ENCODE measurements at places on chromosomes 13 and 19. TPM values are rescaled to one million over a fixed set of nuclear protein-coding genes. Genes with fewer than 3 reads are reported as not detected.

Gene CEBPA
- polyA plus RNA-seq = 43.5 TPM

Gene SHISA7
- polyA plus RNA-seq = not detected

GRCh38 chr13:113086991-113087922 is 18.3 kb upstream of the F7 start:
- H3K36me3 ChIP-seq = no peaks in the 10 kb centered on the region
- H3K4me1 ChIP-seq = no peaks in the 10 kb centered on the region
- peak; percentile 58 for DNase-seq

GRCh38 chr13:103961784-103962183 is 895.6 kb upstream of the SLC10A2 start:
- H3K4me1 ChIP-seq = no peaks in the 10 kb centered on the region
- H3K27ac ChIP-seq = no peak overlapping the region
- DNase-seq = no peak

GRCh38 chr13:80339912-80340650 is 845 bp downstream of the SPRY2 start:
- peak overlapping the region; percentile 66 for H3K4me3 ChIP-seq
- peak; percentile 74 for DNase-seq
- H3K36me3 ChIP-seq = no peaks in the 10 kb centered on the region
- H3K27ac ChIP-seq = peak overlapping the region; percentile 89
- peaks cover 15% of the 10 kb centered on the region for H3K4me1 ChIP-seq
- H3K27me3 ChIP-seq = no peaks in the 10 kb centered on the region

- no peaks in the 10 kb centered on the region for H3K27me3 ChIP-seq
- no peaks in the 10 kb centered on the region for H3K4me1 ChIP-seq
- H3K36me3 ChIP-seq = no peaks in the 10 kb centered on the region
- no peak for DNase-seq
- H3K27ac ChIP-seq = no peak overlapping the region
Observed at GRCh38 chr13:99873832-99874430, 97.6 kb downstream of the ZIC5 start.

- no peaks in the 10 kb centered on the region for H3K4me1 ChIP-seq
- no peaks in the 10 kb centered on the region for H3K27me3 ChIP-seq
- no peaks in the 10 kb centered on the region for H3K36me3 ChIP-seq
- H3K27ac ChIP-seq = no peak overlapping the region
- H3K4me3 ChIP-seq = no peak overlapping the region
- no peak for DNase-seq
Observed at GRCh38 chr19:51075998-51076397, 6.7 kb downstream of the KLK14 start.

DNA sequence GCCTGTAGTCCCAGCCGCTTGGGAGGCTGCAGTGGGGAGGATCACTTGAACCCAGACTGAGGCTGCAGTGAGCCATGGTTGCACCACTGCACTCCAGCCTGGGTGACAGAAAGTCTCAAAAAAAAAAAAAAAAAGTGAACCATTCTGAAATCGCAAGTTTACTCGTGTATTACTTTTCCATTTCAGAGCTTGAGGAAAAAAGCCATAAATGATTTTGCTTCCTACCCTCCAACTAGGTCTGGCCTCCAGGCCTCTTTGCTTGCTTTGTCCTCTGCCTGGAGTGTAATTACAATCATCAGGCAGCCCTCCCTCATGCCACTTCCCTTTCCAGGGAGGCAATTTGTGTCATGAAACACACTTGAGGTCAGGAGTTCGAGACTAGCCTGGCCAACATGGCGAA is 8.5 kb downstream of the BLVRB start:
- H3K27ac ChIP-seq = no peak overlapping the region
- no peak overlapping the region for H3K4me3 ChIP-seq
- H3K4me1 ChIP-seq = peaks cover 11% of the 10 kb centered on the region
- H3K27me3 ChIP-seq = no peaks in the 10 kb centered on the region
- DNase-seq = no peak
